HCEC 1CT (cell line): ENCODE measurements at places on chromosomes 2 and 18.

GRCh38 chr2:54701029-54701428 lies 22.4 kb upstream of the EML6 start:
- DNase-seq = peak; percentile 42

DNA sequence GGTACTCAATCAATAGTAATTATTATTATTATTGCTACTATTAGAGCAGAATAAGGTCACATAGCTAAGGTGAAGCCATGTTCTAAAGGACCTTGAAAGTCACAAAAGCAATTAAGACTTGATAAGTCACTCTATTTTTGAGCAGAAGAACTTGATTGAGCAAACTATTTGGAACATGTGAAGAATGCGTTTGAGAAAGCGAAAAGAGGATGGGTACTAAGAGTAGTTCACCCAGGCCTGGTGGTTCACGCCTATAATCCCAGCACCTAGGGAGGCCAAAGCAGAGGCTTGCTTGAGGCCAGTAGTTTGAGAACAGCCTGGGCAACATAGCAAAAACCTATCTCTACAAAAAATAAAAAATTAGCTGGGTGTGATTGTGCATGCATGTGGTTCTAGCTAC lies 7.2 kb upstream of the RTN4 start:
- DNase-seq = no peak

DNA sequence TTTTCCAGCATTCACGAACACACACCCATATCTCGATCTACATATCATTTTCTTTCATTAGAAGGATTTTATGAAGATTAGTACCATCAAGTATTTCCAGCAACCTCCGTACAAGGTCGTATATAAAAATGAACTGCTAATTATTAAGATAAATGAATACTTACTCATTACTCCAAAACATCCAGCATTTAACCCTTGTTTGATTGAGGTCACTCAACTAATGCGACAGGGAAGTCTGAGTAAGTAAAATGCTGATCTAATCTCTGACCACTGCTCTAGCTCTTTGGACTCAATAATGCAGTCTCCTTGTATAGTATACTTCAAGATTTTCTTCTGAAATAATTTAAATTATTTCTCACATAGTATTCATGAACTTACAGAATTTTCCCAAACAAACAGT lies 2.0 kb downstream of the ABHD3 start:
- no peak for DNase-seq

- DNase-seq = no peak
Observed at GRCh38 chr2:118604811-118605210, 242.6 kb downstream of the EN1 start.

DNA sequence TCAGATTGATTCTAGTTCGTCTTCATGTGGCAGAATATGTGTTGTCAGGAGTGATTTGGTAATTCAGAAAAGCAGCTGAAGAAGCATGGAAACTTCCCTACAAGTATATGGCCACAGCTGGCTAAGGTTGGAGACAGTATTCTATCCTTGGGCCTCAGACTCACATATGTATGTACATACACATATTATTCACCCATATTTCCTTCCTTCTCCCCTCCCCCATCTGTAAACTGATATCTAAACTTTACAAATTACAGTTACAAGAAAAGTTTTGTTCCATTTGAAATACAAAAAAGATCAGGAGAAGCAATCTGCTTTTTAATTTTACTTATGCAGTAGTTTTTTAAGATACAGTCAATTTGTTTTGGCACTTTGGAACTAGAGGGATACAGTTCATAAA lies 3.1 kb downstream of the SP3 start:
- DNase-seq = peak; percentile 39

DNA sequence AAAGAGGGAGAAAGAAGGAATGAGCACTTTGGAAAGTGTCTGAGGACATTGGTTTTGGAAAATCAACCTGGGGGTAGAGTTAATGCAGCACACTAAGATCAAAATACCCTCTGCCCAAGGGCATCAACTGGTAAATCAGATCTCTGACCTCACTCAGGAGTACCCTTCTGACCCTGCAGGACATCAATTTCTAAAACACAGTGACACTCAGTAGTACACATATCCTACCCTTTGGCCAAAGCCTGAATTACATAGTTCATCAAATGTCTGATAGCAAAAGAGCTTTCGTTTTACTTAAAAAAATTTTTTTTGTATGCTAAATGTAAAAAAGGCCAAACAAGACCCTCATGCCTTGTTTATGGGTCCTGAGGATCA lies 118.4 kb upstream of the CTNNA2 start:
- no peak for DNase-seq

- no peak for DNase-seq
Observed at GRCh38 chr2:215876139-215876936, 137.0 kb downstream of the MREG start.

DNA sequence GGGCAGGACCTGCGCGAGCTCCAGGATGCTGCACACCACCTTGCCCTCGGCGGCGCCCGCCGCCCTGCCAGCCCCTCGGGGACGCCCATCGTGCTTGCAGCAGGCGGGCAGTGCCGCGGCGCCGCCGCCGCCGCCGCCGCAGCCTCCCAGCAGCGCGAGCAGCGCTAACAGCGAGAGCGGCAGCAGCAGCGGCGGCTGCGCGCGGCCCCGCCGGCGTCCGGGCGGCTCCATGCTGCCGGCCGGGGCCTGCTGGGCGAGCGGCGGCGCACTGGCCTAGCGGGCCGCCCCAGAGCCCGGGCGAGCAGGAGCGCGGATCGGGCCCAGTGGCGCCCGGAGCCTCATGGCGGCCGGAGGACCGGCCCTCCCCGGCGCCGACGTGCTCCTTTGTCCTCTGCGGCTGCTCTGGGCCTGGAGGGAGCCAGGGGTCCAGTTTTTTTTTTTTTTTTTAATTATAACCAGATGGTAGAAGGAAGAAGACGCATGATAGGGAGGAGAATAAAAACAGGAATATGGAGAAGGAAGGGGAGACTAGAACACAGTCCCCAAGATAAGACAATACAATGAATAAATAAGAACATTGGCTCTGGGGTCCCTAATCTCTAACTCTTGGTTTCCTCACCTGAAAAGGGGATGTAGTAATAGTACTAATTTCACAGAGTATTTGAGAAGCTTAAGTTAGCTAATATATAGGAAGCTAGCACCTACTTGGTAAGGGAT lies 17.1 kb upstream of the ANKRD62 start:
- DNase-seq = no peak

- peak; percentile 20 for DNase-seq
Observed at GRCh38 chr2:145957929-145958328, 1438.0 kb upstream of the ZEB2 start.

- DNase-seq = no peak
Observed at GRCh38 chr2:208320686-208321085, 54.6 kb downstream of the PIKFYVE start.

GRCh38 chr18:13471971-13472628 lies 253.5 kb downstream of the LDLRAD4 start:
- no peak for DNase-seq

DNA sequence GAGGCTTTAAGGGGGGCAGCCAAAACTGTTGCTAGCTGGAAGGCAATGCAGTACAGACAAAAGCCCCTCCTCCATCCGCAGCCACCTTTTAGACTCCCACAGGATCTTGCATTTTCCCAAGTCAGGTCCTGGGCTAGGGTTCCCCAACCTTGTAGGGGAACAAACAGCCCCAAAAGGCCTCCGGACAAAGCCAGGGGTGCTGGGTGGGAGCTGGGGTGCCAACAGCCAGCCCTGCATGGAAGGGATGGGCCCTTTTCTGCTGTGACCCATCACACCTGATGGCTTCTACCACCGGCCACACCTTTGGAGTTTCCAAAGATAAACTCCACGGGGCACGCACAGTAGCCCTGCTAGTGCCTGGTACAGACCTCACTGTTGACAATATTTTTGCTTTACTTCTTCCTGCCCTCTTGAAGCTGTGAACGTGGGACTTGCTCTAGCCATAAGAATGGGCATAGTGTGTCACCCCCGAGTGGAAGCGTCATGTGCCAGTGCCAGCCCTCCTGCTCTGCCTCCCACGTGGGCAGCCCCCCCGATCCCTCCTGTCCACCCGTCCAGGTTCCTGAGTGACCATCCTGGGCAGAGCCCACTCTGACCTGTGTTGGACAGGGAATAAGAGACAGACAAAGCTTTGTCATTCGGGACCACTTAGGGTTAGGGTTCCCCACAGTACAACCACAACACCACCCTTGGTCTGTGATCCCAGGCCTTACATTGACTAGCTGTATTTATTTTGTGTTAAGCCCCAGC lies 18.8 kb downstream of the TUBB6 start:
- DNase-seq = no peak

DNA sequence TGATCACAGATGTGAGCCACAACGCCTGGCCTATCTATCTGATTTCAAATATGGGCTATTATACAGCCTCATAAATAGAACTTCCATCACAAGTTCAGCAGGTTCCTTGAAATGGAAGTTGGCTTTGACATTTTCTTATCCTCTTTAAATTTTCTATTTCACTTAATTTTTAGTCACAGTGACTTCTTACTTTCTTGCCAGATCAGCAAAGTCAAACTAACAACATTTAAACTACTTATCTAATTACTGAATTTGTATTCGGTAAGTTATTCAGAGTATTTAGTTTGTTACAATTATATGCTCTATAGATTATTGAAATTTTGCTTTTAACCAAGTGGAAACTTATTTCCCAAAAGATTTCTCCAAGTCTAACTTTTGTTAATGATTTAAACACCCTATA lies 108.2 kb downstream of the BAZ2B start:
- no peak for DNase-seq

DNA sequence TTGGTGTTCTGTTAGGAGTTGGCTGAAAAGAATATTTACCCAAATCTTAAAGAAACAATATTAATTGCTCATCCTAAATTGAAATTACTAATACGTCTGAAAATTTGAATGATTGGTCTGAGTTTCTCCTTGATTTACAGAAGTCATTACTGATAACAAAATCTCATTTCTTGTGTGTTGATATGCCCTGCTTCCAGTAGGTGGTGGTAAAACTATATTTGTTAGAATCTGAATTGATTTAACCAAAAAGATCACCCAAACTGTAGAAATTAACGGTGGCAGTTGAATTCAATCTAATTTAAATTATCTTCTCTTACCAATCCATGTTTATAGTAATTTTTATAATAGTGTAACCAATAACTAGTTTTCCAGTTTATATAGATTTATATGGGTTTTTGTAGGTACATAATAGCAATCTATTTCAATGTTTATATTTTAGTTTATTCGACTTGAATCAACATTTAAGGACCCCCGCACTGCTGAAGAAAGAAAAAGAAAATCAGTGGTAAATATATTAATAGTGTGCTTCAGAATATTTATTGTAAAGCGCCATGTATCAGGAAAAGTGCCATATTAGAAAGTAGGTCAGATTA lies 38.3 kb downstream of the PAPOLG start:
- peak; percentile 36 for DNase-seq

GRCh38 chr2:215249501-215249900 lies 62.4 kb upstream of the ATIC start:
- no peak for DNase-seq

GRCh38 chr2:212266297-212266696 lies 272.3 kb downstream of the ERBB4 start:
- DNase-seq = no peak

- DNase-seq = no peak
Observed at GRCh38 chr18:32420084-32420750, 50.5 kb downstream of the GAREM1 start.

GRCh38 chr2:174322149-174322548 lies 12.6 kb upstream of the SP9 start:
- DNase-seq = no peak

- no peak for DNase-seq
Observed at GRCh38 chr2:159584796-159585195, 31.6 kb downstream of the BAZ2B start.

- no peak for DNase-seq
Observed at GRCh38 chr18:22630980-22631379, 213.3 kb upstream of the CTAGE1 start.

- no peak for DNase-seq
Observed at GRCh38 chr2:221423210-221423804, 148.8 kb downstream of the EPHA4 start.

GRCh38 chr2:20562540-20563225 lies 88.2 kb downstream of the HS1BP3 start:
- DNase-seq = no peak

DNA sequence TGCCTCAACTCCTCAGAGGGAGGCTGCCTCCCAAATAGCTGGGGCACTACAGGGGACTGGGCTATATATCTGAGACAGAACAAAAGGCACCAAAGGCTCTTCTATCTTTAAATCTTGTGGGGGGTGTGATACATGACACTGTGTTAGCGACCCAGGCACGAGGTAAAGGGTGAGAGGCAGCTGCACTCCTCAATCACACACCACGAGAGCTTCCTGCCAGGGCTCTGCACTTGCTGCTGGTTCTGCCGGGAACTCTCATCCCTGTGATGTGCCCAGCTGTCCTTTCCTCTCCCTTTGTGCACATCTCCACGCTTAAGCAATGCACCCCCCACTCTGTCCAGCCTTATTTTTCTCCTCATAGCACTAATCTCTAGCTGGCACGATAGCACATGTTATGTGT lies 32.4 kb downstream of the NPC1 start:
- DNase-seq = no peak

DNA sequence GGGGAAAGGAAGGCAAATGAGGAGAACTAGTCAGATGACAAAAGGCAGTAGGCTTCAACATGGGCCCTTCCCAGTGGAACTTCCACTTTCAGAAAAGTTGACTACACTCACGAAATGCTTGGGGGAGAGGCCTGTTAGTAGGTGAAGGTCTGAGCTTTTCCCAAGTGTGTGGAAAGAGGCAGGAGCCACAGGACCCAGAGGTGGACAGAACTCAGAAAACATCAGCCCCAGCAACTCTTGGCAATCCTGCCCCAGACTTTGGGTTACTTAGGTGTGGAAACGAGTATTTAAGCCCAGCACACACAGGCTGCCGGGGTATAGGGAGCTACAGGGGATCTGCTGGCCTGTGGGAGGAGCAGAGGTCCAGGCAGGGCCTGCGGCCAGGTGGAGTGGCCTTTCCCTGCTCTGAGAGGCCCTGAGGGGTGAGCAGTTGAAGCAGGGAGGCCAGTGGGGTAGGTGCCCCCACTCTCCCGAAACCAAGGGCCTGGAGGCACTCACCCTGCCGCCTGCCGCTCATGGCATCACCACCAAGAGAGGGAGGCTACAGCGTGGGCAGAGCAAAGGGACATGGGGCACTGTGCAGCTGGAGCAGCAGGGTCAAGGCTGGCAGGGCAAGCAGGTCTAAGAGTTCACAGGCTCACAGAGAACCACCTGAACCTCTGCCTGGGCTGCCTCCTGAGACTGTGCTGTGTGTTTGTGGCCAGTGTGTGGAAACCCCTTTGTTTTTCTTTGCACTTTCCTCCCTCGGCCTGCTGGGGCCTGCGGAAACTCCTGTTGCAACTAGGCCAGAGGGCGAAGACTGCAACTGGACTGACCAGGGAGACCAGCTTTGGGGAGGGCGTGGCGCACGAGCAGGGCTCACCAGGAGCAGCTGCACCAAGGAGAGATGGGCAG lies 130.7 kb upstream of the SERTAD2 start:
- no peak for DNase-seq

- DNase-seq = no peak
Observed at GRCh38 chr2:3102081-3102921, 275.3 kb downstream of the EIPR1 start.
